Stimulated activated CD8-positive, alpha-beta memory T cell treated with anti-CD3 and anti-CD28 coated beads, Interleukin-7, amount 100 ng/mL, for 4 hours (primary cell): ENCODE measurements at places on chromosomes 3 and 15.

DNA sequence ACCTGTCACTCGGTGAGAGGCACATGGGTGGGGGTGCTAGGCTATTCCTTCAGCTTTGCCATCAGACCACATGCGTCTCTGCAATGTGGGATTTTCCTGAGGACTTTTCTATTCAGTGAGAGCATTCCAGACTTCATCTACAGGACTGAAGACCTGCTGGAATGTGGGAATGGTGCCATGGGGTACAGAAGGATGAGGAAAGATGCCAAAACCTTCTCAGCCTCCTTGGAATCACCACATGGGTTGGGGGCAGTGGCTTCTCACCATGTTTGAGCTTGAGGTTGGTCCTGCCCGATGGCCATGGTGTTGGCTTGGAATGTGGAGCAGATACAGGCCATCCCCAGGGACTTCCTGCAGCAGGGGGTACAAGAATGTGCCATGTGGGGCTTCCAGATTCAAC is 80.9 kb upstream of the KLF13 start:
- DNase-seq, result no peak

DNA sequence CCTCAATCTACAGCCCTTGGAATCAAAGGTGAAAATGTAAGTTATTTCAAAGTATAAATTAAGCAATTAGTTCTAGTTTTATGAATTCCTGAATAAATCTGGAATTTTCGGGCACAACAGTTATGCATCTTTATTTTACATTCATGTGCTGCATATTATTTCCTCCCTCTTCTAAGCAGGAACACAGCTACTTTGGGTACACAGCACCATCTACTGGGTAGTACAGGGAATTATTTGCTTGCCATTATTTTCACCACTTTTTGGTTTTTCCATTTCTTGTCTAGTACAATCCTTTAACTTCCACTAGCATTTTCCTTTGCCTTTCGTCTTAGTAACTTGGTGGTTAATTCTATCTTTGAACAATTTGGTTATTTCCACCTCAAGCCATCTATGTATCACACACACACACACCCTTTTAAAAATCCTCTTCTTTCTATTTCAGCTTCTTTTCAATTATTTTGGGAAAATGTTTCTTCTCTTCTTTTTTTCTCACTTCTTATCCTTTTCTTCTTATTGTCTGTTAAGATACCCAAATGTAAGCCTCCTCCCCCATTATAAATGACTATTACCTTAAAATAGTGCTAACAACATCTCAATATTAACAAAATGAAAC is 451.0 kb downstream of the MFSD1 start:
- no peak for DNase-seq

GRCh38 chr3:94115482-94115881 is 52.6 kb downstream of the NSUN3 start:
- no peak for DNase-seq

DNA sequence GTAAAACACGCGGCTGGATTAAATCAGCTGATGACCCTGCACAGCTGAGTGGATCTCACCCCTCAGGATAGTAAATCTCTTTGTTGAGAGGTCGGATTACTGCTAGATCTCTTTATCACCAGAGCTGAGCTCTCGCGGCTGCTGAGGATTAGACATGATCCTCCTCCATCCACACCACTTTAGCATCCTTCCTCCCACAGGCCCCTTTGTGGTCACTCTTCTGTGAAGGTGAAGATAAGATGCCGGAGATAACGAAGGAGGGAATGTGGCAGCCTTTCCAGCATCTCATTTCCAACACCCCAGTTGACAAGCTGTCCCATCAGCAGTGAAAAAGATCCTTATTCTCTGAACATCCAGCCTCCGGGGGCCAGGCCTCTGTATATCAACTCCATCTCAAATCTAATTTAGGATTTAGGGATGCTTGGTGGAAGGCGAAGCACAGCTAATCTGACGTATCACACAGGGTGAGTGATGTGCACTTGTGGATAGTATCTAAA is 47.5 kb upstream of the SELENOK start:
- DNase-seq, result no peak

DNA sequence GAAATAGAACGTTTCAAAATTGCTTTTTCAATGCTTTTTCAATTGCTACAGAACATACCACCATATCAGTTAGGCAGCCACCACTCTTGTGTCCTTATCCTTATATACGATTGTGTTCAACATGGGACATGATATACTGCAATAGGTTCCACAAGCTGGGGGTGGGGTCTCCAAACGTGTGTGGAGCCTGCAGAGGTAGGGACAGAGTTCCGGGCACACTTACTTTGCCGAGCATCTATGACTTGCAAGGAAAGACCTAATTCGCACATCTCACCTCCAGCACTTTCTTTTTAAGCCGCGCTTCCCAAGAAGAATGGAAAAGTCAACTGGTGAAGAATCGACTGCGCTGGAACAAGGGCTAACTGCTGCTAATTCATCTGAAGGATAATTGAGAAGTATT is 39.6 kb upstream of the SFMBT1 start:
- no peak for DNase-seq

DNA sequence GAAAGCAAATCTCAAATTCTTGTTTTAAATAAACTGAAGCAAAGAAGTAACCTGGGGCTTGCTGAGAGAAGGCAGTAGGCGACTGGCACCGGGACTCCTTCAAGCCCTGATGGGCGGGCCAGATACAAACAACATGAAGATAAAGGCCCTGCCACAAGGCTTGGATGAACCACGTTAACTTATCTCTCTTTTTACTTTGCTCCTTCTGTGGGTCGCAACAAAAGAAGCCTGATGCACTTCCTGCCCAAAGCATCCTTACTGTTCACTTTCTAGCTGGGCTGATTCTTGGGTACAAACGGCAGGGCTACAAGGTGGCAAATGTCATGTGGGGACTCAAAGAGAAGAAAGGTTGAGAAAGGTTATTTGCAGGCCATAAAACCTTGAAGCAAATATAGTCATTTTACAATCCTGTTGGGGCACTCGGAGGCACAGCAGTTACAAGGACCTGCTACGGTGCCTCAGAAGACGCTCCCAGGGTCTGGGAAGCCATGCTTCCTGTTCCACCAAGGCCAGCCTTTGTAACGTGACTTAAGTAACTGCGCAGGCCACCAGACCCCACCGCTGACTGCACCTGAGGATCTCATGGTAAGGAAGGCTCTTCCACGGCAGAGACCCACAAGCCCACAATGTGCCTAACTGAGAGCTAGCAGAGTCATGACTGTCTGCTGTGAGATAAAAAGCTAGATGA is 71.1 kb downstream of the CHSY1 start:
- no peak for DNase-seq
